Central memory CD8-positive, alpha-beta T cell (primary cell): ENCODE measurements at places on chromosomes 1 and 21.

- DNase-seq, result no peak
Observed at GRCh38 chr1:219988387-219988786, 57.9 kb downstream of the EPRS1 start.

DNA sequence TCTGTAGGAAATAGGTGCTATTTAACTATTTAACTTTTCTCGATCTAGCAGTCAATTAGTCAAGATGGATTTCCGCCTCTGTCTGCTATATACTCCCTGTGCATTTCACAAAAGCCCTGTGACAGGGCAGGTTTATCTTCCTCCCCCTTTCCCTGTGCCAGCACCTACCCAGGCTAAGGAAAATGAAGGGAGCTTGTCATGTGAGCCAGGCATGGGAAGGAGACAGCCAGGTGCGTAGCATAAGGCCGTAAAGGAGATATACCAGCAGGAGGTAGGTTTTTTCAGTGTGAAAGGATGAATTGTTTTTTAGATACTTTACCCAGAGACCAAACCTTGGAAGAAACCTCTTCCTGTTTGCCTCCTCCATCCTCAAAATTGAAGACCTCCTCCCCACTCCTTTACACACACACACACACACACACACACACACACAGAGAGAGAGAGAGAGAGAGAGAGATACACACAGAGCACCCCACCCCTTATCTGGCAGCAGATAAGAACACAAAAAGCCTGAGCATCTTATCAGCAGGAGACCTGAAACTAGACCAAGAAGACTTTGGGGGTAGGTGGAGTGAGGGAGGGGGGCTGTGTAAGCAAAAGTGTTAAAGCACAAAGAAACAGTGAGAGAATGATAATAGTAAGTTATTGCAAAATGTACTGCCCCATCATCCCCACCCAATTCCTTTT lies 12.0 kb upstream of the TARBP1 start:
- no peak for DNase-seq

DNA sequence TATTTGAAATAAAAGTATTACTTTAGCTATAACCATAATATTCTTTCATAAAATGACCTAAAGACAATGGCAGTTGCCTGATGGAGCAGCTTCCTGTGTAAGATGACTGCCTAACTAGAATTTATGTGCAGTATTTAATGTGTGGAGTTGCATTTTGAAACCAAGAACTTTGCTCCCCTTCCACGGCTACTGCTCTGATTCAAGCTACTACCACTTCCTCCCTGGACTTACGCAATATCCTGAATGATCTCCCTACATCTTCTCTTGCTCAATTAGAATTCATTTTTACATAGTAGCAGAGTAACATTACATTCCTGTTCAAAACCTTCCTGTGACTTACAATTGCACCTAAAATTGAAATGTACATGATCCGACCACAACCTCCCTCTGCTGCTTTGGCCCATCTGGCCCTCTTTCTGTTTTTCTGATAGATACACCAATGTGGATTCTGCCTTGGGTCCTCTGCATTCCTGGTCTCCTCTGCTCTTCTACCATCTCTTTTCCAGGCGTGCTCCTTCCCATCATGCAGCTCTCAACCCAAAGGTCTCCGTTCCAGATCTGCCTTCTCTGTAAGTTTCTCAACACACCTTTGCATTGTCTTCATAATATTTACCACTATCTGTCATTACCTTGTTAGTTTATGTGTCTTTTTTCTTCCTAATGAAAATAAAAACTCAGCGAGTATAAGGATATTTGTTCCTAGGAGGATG lies 47.4 kb upstream of the USP25 start:
- no peak for DNase-seq

- DNase-seq, result no peak
Observed at GRCh38 chr21:26739189-26739588, 106.0 kb downstream of the ADAMTS1 start.

DNA sequence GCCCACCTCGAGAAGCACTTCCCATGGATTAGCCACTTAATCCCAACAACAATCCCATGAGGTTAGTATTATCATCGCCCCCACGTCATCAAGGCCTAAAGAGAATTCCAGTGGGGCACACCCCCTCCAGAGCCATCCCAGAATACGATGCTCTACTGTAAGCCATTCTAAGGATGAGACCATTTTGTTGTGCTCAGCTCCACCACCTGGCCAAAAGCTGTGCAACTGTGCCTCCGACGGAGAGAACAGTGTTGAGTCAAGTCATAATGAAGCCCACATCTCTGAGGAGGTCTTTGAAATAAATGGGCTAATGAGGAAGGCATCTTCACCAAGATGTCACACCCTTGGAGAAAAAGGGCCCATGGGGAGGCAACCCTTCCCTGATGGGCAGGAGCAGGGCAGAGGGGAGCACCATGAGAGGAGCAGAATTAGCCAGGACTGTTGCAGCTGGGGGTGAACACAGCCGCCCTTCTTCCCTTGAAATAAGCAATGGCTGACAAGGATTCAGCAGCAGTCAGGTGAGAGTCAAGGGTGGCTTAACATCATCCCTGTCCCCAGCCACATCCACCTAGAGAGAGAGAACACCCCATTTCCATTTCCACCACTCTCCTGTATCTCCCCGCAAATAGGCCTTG lies 14.6 kb downstream of the SYF2 start:
- DNase-seq, result no peak

DNA sequence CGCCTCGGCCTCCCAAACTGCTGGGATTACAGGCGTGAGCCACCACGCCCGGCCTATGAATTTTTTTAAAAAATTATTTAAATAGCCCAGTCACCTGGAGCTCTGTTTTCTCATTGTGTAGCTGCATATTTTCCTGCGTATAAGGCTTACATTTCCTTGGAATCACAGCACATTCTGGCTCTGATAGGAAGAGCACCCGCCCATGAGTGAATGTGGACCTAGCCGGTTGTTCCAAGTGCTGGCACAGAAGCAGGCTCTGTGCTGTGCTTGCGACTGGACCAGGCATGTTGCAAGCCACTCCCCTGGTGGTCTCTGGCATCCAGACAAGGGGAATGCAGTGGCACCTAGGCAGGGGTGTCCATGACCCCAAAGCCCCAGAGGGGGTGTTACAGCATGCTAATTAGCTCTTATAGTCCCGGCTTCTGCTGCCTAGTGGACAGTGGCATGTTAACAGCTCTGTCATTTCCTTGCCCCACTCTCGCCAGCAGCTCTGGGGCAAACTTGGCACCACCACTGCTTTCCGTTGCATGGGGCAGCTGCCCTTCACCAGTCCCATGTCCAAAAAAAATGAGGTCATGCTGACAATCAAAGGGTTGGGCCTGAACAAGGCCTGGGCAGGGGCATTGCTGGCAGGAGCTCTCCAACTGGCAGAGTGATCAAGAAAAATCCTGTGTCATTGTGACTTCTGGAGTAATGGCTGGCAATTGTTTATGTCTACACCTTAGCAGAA lies 5.2 kb upstream of the VTCN1 start:
- DNase-seq, result no peak

- no peak for DNase-seq
Observed at GRCh38 chr1:66275601-66276023, 258.3 kb upstream of the SGIP1 start.

GRCh38 chr1:26387447-26387846 lies 14.9 kb upstream of the ZNF683 start:
- DNase-seq, result no peak

- no peak for DNase-seq
Observed at GRCh38 chr1:65253800-65254319, 55.5 kb upstream of the DNAJC6 start.

DNA sequence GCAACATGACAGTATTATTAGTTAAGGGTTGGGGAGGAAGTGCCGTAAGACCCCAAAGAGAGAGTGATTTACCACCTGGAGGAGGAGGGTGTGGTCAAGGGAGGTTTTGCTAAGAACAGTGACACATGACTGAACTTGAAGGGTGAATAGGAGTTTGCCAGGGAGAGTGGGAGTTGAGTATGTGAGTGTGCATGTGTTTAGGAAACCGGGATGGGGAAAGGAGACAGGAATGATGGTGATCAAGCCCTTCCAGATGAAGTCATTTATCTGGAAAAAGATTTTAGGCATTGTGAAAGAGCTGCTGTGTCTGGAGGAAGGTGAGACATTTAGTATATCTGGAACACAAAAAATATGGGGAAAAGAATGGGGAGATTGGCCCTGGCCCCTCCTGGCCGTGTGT lies 28.1 kb upstream of the IL10 start:
- no peak for DNase-seq

DNA sequence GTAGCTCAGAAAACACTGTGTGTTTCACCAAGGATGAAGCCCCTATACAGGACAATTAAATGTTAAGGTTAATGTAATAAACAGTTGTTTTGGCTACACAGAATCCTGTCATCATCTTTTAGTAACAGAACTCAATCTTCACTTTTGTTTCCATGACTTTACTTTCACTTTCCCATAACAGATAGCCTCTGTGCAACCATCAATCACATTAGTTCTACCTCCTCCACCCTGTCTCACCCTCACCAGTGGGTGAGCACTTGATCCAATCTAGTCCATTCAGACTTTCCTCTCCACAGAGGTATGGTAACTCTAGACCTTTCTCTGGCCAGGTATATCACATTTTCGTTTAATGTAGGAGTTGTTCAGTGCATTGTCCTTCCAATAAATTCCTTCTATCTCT lies 1018.5 kb downstream of the ADGRL2 start:
- DNase-seq, result no peak

GRCh38 chr1:150560576-150561253 lies 11.5 kb downstream of the ADAMTSL4 start:
- peak; percentile 67 for DNase-seq
